ENCODE measurements at places on chromosomes 2 and 18. TPM values are rescaled to one million over a fixed set of nuclear protein-coding genes. Genes with fewer than 3 reads are reported as not detected.

The CENPA gene
- not detected for total RNA-seq

- DNase-seq, result no peak
Measured at GRCh38 chr18:14086458-14087231, 45.6 kb downstream of the ZNF519 start.

DNA sequence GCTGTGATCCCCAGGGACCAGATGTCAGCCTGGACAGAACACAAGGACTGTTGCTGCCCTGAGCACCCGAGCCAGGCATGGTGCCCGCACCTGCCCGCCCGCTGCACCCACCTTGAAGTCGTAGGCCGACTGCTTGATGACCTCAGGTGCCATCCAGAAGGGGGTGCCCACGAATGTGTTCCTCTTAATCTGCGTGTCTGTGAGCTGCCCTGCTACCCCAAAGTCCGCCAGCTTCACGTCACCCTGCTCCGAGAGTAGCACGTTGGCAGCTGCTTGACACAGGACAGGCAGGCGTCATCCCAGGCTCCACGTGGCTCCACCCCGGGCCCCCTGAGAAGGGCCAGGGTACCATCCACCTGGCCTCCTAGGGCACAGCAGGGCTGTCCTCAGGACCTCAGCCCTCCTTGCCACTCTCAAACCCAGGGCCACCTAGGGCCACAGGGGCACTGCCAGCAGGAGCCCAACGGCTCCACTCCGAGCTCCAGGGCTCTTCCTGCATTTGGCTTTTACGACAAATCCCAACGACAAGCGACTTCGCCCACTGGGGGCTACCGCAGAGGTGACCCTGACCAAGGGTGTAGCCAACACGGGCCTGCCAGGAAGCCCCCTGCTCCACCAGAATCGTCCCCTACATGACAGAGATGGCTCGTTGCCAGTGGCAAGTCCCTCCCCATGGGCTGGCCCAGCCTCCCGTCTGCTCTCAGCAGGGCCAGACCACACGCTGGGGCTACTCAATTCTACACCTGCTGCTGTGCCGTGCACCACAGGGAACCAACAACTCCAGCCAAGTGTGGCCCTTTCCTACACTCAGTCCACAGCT is 9.0 kb downstream of the STK25 start:
- no peak for DNase-seq

DNA sequence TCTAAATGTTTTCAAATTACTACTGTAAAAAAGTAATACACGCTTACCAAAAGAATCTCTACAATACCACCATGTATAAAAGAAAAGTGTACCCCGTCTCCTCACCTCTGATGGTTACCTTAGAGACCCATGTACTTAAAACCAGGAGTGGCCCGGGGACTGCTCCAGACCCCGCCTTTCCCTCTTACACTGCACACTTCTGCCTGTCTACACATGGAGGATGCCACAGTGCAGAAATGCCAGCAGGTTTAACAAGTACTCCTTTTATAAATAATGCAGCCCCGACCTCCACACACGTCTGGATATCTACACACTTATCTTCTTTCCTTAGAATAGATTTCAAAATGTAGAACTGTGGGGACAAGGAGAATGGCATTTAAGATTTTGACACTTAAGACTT is 5.3 kb downstream of the HDAC4 start:
- peak; percentile 64 for DNase-seq

GRCh38 chr2:179250848-179251504 is 13.7 kb downstream of the SESTD1 start:
- DNase-seq, result no peak

All from sigmoid colon (tissue), 7 donors.